ENCODE measurements at places on chromosomes 7 and 10.

DNA sequence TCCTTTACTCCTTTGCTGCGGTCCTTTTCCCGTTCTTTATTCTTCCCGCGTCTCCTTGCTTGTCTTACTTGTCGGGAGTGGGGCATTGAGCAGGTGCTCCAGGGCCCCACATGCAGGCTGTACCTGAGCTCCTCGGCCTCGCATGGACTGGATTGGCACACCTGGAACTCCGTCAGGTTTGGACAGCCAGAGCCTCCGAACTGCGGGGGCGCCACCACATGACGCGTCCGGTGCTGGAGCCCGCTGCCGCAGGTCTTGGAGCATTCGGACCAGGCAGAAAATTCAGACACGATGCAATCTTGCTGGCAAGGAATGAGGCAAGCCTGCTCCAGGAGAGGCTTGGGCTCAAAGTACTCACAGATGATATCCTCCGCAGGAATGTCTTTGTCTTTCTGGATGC lies 195.7 kb downstream of the THSD7A start:
- DNase-seq, result no peak

GRCh38 chr7:95718577-95719410 lies 53.6 kb upstream of the DYNC1I1 start:
- no peak for DNase-seq

GRCh38 chr10:132120734-132121510 lies 55.2 kb downstream of the JAKMIP3 start:
- DNase-seq, result no peak

DNA sequence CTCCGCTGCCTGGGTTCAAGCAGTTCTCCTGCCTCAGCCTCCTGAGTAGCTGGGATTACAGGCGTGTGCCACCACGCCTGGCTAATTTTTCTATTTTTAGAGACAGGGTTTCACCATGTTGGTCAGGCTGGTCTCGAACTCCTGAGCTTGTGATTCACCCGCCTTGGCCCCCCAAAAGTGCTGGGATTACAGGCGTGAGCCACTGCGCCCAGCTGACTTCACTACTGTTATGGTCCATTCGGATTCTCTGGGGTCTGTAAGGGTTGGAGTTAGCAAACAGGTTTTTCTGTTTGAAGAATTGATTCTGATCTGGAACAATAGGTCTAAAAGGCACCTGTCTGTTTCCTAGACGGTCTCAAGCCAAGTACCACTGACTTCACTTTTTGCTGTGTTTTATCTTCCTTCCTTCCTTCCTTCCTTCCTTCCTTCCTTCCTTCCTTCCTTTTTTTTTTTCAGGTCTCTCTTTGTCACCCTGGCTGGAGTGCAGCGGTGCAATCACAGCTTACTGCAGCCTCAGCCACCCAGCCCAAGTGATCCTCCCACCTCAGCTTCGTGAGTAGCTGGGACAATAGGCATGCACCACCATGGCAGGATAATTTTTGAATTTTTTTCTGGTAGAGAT lies 192.2 kb downstream of the CAMK1D start:
- DNase-seq, result no peak

- DNase-seq, result no peak
These were observed 7.6 kb downstream of the ARHGAP12 start for GRCh38 chr10:31921031-31921430.

GRCh38 chr10:132942101-132943057 lies at the start of gene CFAP46:
TSS of gene CFAP46 (minus strand) at chr10:132942570. CDS start at chr10:132942484, 86 bp downstream.
- no peak for DNase-seq

DNA sequence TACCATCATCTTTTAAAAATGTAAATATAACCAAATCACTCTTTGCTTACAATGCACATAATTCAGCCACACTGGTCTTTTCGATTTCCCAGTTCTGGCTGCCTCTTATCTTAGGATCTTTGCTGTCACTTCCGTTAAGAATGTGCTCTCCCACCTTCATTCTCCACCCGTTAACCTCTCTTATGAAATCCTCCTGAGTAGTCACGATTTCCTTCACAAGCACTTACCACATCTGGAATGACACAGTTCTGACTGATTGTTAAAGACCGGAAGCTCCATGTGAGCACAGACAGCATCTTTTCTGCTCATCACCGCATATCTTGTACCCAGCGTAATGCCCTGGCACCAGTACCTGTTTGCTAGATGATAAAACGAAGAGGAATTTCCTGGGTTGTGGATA lies 84.3 kb downstream of the CUL2 start:
- DNase-seq, result no peak

DNA sequence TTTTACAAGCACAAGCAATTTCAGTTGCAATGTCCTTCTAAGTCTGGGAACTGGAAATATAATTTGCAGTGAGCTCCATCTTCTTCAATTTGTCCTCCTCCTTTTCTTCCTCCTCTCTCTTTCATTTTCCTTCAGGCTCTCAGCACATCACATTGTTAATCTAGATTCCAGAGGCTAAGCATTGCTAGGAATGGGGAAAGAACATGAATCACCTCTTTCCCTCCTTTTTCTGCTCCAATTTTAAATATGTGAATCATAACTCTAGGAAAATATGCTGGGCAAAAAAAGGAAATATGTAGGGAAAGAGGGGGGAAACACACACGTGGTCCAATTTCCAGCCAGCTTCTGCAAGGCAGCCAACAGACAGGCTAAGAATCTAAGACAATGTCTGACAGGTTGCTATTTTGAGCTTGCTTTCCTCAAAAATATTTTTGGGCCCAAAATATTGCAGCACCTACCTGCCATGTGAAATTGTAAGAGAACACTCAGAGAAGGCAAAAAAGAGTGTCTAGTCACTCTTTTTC lies 72.7 kb upstream of the NUPR2 start:
- no peak for DNase-seq

- no peak for DNase-seq
These were observed 993.4 kb downstream of the TYW1 start for GRCh38 chr7:67990003-67990402.

DNA sequence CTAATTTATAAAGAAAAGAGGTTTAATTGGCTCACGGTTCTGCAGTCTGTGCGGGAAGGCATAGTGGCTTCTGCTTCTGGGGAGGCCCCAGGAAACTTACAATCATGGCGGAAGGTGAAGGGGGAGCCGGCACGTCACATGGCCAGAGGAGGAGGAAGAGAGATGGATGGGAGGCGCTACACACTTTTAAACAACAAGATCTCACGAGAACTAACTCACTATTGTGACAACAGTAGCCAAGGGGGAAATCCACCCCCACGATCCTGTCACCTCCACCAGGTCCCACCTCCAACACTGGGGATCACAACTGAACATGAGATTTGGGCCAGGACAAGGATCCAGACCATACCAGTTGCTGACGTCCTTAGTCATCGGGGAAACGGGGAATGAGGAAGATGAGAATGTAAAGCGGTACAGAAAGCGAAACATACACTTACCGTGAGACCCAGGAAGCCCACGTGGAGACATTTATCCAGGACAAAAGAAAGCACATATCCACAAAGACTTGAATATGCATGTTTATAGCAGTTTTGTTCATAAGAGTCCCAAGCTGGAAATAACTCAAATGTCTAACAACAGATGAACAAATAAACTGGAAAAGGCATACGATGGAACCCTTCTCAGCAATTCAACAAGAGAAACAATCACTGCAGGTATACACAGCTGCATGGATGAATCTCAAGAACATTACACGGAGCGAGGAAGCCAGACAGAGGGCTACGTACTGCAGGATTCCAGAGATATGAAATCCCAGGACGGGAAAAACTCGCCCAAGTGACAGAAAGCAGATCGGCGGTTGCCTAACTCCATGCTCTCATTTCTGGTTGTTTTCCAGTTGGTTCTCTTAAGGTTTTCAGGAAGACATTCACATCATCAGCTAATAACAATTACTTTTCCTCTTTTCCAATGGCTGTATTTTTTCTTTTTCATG lies 26.2 kb upstream of the INPP5A start:
- peak; percentile 21 for DNase-seq

DNA sequence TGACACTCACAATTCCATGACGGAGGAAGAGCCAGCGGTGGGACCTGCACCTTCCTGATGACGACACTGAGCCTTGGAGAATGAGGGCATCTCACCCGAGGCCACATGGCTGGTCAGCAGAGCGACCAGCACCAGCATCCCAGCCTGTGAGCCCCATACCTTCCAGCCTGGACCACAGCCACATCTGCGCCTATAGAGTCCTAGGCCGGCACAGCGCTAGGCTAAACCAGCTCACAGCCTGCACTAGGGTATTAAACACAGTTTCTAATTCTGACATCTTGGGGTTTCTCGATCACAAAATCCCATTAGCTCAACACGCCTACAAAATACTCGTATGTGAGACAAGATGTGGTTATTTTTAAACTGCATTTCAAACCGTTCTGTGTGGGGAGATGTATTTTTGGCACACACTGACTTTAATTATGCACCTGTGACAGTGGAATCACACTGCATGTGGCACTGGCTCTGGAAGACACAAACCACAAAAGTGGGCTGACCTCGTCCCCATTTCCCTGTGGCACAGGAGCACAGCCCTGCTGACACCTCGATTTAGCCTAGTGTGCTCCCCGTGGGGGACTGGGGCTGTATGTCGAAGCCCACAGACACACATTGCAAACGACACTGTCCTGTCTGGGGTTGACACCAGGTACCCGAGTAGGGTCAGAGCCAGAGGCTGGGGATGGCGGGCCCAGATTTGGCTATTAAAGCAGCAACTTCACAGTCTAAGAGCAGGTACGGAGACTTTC lies 32.5 kb downstream of the CPXM2 start:
- DNase-seq, result no peak

- DNase-seq, result no peak
These were observed 89.4 kb downstream of the LRRTM3 start for GRCh38 chr10:67015225-67015624.

DNA sequence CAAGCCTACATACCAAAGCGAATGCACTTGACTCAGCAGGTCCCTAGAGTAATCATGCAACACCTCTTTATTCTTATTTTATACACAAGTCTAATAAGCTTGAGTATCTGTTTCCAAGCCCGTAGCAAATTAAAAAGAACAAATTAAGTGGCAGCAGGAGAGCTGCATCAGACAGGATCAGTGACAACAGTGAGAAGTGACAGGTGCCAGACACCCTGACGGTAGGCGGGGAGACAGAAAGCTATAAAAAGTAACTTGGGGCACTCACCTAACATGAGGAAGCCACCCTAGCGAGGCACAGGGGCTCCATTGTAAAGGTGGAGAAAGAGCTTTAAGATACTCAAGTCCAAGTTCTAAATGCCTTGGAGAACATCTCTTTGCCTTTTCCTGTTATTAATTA lies 174.2 kb downstream of the PLXNA4 start:
- no peak for DNase-seq

DNA sequence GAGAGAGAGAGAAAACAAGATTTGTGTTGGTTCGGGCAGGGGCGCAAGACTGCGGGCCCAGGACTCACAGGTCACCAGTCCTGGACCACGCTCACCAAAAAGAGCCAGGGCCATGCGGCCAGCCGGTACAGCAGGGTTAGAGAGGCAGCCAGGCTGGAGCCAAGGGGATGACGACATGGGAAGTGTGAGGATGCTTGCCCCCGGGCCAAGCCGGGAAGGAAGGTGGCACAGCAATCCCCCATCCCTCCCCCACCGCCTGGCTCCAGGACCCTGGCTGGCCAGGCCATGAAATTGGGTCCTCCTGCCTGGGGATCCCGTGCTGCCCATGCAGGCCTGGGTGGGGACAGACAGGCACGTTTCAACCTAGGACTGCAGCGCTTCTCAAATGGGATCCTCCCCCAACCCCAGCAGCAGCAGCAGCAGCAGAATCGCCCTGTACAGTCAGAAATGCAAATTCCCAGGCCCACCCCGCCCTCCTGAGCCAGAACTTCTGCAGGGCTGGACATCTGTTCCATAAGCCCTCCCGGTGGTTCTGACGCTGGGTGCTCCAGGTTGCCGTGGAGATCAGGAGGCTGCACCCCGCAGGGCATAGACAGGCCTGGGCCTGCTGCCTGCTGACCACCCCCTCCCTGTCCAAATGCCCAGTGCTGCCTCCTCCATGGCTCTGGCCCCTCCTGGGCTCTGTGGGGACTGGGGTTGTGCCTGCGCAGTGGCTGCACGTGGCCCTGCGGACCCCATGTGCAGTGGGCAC lies 35.0 kb downstream of the YKT6 start:
- DNase-seq, result no peak

DNA sequence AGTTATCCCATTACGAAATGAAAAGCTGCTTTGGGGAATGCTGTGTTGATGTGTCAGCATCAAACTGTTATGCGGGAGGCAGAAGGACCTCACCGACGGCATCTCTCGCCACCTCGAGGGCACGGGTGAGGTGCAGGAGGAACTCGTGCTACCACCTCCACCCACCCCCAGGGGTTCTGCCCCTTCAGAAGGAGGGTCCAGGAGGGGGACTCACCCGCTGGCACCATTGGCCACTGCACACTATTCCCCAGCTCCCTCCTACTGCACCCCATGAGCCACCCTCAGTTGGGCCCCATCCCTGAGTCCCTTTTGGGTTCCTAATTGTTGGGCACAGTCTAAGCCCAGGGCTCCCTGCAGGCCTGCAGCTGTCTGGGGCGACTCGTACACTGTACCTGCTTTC lies 236.6 kb downstream of the PTPRN2 start:
- DNase-seq, result peak; percentile 4

GRCh38 chr10:76621886-76622620 lies 1015.6 kb downstream of the KCNMA1 start:
- no peak for DNase-seq

- no peak for DNase-seq
These were observed 39.8 kb downstream of the CFAP58 start for GRCh38 chr10:104393387-104393786.

- no peak for DNase-seq
These were observed 359.4 kb upstream of the NFE2L3 start for GRCh38 chr7:25792586-25792985.

- DNase-seq, result peak; percentile 70
These were observed 8.0 kb downstream of the KLF6 start for GRCh38 chr10:3776796-3777571.

DNA sequence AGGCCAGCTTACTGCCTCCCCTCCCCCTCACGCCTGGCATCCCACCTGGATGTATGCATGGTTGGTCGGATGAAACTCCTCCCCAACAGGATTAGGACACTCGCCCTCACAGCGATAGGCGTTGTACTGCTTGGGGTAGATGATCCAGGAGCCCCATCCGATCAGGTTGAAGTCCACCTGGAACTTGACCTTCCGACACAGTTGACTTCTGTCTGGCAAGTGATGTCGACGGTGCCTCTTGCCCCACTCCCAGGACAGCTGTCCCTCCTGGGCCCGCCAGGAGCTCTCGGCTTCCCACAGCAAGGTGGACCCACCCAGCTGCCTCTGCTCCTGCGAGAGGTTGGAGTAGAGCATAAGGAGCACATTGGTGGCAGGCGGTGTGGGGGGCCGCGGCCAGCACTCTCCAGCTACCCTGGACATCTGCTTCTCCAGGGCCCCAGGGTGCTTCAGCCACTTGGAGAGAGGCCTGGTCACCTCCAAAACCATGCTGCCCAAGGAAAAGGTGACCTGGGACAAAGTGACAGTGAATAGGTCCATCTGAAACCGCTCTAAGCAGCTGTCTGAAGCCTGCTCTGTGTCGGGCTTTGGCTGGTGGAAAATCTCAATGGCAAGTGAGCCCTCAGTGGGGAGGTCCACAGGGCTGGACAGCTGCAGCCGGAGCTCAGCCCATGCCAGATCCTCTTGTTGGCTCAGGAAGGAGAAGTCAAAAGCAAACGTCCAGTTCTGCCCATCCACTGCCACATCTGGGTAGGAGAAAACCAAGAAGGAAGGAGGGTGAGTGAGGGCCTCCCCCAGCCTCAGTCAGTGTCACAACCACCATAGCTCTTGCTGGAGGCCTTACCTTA lies 6.0 kb downstream of the NODAL start:
- no peak for DNase-seq

- no peak for DNase-seq
These were observed 24.2 kb downstream of the MGMT start for GRCh38 chr10:129491123-129491734.

All from CD4-positive, alpha-beta T cell treated with Interleukin-15 for 1 hour (primary cell).